Stimulated activated CD4-positive, alpha-beta T cell treated with anti-CD3 and anti-CD28 coated beads, Interleukin-15, amount 100 ng/mL, for 1 hour (primary cell): ENCODE measurements at places on chromosomes 6 and 20.

- DNase-seq = no peak
Observed at GRCh38 chr6:81608776-81609175, 143.7 kb downstream of the TENT5A start.

DNA sequence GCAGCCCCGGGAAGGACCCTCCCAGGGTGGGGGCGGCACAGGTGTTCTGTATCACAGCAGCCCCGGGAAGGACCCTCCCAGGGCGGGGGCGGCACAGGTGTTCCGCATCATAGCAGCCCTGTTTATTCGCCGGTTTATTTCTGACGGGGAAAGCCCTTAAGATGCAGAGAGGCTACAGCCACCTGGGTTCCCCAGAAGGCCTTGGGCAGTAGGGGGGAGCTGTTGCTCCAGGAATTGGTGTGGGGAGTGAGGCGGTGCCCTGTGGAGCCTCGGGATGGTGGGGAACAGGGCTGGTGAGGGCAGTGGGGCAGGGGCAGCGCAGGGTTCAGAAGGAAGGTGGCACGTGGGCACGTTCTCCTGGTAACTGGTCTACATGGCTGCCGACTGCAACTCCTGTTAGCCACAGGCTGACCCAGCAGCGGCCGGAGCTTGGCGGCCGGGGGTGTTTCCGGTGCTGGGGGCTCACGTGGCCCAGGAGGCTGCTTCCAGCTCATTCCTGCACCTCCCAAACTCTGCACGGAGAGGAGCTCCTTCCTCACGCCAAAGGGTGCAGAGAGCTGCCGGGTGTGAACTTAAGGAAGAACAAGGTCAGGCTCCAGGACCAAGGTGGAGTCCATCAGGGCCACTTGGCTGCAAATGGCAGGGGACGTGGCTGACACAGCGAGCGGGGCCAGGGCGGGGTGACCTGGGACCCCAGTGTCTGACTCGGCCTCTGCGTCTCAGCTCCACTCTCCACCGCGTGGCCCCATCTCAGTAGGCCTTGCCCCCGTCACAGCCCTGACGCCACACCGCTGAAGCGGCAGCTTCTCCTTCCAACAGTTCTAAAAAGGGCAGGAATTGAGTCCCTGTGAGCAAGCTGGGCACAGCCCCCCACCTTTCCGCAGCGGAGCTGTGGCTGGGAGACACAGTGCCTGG, 13.2 kb downstream of the SLCO4A1 start:
- DNase-seq = no peak

GRCh38 chr6:74574794-74575193, 631.1 kb downstream of the COL12A1 start:
- DNase-seq = no peak

- DNase-seq = no peak
Observed at GRCh38 chr6:2245877-2246863, 765 bp upstream of the GMDS start.

DNA sequence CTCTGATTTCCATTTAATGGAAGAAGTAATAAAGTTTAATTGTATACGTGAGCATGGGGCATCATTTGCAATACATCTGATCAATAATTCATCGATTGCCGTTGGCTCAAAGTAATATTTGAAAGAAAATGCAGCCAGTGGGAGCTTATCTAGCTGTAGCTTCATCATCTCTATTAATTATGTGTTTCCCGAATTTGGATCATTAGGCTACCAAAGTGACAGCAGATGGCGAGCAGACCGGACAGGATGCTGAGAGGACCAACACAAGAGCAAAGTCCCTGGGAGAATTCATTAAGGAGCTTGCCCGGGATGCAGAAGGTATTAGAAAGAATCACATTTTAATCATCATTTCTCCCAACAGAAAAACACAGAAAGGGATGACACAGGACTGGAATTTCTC, 327.1 kb downstream of the ARHGAP18 start:
- DNase-seq = no peak

DNA sequence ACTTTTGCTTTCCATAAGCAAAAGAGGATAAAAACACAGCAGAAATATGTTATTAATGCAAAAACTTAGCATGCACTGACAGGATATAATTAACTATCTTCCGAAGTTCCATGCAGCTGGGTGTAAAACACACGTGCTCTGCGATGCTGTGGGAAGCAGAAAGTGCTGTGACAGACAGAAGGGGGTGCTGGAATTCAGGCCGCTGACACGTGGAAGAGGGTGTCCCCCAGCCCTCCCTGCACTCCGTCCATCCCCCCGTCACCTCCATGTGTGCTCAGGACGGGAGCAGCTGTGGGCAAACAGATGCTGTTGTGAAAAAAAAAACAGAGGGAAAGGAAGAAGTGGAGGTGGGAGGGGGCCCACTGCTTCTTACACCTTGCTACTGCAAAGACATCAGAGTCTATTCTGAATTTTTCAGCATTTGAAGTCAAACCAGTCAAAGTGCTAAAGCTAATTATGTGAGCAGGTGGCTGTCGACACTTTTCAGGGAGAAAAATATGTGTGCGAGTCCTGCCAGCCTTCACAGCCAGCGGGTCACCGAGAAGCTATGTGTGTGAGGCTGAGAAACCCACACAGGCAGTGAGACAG, 175.9 kb upstream of the AFDN start:
- no peak for DNase-seq

DNA sequence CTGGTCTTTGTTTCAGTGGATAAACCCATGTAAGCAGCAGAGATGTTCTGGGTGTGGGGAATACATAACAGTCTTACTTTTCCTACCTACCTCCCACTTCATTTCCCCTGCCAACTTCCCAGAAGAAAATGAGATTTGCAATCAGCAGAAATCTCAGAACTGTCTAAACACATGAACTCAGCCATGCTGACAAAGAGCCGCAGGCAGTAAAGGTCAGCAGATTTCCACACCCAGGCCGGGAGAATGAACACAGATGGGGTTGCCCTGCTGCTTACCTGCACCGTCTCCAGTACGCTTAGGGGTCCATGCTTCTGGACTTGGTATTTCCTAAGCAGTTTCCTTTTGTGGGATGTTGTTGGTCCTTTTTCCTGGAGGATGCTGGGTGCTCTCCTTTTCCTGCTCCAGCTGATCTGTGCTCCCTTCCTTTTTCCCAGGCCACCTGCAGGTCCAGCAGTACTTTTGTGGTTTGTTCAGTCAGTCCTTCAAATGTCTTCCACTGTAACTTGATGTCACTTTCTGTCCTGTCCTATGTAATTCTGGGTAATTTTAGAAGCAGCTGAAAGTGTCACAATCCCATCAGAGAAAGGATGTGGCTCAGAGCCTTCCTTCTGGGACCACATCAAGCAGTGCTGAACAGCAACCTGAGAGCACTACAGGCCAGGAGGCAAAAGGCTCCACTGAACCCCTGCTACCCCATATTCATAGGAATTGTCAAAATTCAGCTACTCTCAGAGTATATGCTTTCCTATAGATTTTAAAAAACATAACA, 129.0 kb downstream of the CEP57L1 start:
- no peak for DNase-seq

DNA sequence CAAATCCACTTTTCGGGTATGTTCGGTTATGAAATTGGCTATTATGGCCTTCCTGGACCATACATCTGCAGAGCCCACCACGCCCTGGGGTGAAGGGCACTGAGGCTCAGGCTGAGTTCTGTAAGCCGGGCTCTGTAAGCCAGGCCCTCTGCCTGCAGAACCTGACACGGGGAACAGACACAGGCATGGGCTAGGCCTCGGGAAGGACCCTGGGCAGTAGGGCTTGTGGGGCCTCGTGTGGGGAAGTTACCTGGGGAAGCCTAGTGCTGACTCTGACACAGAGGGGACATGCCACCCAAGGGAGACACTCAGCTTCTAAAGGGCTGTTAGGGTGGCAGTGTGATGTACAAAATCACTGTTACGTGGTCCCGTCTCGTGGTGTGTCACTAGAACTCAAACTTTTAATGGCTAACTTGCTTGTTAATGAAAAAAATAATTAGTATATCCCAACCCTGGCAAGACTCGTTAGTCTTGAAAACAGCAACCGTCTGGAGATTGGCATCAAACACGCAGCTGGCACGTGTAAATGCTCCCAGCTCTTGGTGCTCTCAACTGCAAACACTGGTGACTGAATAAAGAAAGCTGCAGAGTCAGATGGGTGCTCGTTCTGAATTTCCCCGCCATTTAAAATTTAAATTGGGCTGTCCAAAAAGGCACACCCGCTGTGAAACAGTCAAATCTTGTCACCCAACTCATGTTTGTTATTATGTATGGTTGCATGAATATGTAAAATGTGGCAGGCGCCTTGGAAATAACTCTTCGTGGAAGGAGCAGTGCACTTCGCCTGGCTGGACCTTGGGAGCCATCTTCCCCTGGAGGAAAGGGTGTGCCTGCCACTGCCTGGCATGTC, 23.6 kb upstream of the TCFL5 start:
- no peak for DNase-seq

DNA sequence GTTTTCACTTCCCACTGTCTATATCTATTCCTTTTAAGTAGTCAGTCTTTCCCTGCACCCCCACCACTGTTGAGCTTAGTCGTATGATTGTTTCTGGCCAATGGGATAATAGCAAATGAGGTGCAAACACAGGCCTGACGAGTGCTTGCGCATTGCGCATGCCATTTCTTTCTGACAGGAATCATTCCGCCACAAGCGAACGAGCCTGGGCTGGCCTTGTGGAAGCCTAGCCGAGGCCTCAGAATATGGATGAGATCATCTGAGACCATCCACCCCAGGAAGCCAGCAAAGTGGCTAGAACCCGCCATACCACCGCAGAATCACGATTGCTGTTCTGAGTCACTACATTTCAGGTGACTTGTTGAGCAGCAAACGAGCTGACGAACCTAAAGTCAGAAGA, 52.2 kb upstream of the PRL start:
- no peak for DNase-seq

- no peak for DNase-seq
Observed at GRCh38 chr20:51036827-51037531, 14.1 kb upstream of the KCNG1 start.

DNA sequence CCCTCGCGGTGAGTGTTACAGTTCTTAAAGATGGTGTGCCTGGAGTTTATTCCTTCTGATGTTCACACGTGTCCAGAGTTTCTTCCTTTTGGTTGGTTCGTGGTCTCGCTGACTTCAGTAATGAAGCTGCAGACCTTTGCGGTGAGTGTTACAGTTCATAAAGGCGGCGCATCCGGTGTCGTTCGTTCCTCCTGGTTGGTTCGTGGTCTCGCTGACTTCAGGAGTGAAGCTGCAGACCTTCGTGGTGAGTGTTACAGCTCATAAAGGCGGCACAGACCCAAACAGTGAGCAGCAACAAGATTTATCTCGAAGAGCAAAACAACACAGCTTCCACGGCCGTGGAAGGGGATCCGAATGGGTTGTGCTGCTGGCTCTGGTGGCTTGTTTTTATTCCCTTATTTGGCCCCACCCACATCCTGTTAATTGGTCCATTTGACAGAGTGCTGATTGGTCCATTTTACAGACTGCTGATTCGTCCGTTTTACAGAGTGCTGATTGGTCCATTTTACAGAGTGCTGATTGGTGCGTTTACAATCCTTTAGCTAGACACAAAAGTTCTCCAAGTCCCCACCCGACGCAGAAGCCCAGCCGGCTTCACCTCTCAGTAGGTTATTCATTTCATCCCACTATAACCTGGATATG, 48.2 kb upstream of the ARG1 start:
- no peak for DNase-seq

DNA sequence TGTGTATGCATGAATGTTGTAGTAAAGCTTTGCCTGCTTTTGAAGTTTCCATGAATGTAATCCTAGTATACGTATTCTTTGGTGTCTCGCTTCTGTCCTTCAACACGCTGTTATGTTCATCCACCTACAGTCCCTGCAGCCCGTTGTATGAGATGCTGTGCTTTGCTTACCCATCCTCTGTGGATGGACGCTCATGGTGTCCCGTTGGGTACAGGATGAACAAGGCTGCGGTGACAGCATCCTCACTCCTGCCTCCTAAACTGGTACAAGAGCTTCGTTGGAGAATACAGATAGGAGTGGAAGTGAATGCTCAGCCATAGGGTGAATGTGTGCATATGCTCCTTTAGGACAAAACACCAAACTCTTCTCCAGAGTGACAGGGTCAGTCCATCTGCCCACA, 366.2 kb downstream of the ZFAND3 start:
- no peak for DNase-seq

- peak; percentile 38 for DNase-seq
Observed at GRCh38 chr6:30163090-30163917, at the start of gene TRIM15. TSS of gene TRIM15 (plus strand) at chr6:30163546. CDS start at chr6:30163685, 139 bp downstream.

GRCh38 chr6:42556462-42556861, 7.4 kb upstream of the UBR2 start:
- DNase-seq = no peak

DNA sequence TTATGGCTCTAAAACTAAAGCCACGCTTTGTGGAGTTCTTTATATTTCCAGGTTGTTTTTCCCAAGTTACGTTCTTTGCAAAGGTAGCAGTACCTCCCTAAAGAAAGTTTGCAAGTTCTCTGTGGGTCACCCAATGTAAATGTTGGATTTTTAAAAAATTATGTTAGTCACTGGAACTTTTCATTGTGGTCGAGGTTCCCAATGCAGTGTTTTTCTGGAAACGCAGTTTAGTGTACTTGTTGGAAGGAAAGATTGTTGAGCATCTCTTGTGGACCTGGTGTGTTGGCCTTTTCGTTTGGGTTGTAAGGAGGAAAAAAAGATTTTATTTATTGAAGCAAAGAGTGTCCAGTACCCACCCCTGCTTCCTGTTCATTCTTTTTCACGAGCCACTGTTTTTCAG, 1.4 kb downstream of the TOP1 start:
- DNase-seq = no peak

GRCh38 chr6:53011979-53012378, 16.9 kb upstream of the GSTA4 start:
- no peak for DNase-seq

- DNase-seq = peak; percentile 37
Observed at GRCh38 chr20:53949319-53949839, 121.0 kb downstream of the BCAS1 start.

GRCh38 chr6:48568856-48569255, 457.9 kb upstream of the PTCHD4 start:
- DNase-seq = no peak

DNA sequence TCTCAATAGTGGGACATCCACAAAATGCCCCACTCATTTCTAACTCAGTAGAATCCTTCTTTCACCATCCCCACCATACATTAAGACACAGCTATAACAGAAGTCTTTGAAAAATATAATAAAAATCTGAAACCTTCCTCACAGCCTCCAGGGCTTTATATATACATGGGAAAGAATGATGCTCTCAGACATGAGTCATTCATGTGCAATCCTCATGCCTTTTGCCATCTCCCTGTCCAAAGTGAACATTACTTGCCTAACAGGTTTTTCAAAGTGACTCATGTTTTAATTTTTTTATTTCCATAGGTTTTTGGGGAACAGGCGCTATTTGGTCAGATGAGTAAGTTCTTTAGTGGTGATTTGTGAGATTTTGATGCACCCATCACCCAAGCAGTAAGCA, 162.7 kb downstream of the RALGAPA2 start:
- no peak for DNase-seq
